Activated CD4-positive, alpha-beta T cell treated with anti-CD3 and anti-CD28 coated beads, Interleukin-2, amount 50 U/mL, for 1 hour (primary cell): ENCODE measurements at places on chromosomes 13 and 19.

GRCh38 chr19:27872370-27872769 is 1340.6 kb downstream of the UQCRFS1 start:
- DNase-seq, result no peak

DNA sequence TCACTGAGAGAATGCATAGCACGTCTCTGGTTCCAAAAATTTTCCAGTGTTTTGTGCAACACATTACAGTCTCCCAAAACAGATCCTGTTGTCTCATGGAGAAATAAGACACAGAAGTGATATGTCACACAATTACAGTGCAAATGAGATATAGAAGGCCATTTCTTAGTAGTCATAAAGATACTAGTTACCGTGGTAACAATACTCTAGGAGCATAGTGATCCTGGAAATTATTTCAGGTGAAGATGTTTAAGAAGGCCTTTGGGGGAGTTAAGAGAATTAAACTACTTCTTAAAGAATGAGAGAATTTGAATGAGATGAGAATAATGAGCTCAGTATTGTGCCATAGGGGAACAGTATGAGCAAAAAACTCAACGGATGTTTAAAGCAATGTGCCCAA is 628.0 kb upstream of the MIR17HG start:
- no peak for DNase-seq

DNA sequence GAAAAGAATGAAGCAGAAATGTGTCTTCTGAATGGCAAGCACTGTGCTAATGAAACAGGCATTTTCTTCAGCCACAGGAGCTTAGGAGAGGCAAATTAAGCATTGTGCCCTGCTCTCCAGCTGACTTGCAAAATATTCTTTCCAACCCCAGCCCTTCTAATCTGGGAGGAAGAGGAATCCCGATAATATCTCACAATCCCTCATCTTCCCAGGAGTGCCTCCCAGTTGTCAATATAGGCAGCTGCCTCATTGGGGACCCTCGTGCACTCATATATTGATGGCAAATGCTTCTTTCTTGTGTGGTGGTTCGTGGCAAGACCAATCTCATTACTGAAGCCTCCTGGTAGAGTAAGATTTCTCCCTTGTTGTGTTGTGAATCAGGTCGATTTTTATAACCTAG is 299.0 kb downstream of the COG6 start:
- DNase-seq, result no peak

- no peak for DNase-seq
Measured at GRCh38 chr13:20121159-20121525, 39.7 kb downstream of the GJA3 start.

DNA sequence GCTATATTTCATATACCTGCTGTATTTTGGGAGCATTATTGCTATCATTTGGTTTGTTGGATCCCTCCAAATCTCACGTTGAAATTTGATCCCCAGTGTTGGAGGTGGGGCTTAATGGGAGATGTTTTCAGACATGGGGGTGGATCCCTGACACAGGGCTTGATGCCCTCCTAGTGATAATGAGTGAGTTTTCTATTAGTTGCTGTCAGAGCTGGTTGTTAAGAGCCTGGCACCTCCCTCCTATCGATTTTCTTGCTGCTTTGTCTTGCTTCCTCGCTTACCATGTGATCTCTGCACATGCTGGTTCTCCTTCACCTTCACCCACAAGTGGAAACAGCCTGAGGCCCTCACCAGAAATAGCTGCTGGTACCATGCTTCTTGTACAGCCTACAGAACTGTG is 259.9 kb upstream of the STARD13 start:
- no peak for DNase-seq

DNA sequence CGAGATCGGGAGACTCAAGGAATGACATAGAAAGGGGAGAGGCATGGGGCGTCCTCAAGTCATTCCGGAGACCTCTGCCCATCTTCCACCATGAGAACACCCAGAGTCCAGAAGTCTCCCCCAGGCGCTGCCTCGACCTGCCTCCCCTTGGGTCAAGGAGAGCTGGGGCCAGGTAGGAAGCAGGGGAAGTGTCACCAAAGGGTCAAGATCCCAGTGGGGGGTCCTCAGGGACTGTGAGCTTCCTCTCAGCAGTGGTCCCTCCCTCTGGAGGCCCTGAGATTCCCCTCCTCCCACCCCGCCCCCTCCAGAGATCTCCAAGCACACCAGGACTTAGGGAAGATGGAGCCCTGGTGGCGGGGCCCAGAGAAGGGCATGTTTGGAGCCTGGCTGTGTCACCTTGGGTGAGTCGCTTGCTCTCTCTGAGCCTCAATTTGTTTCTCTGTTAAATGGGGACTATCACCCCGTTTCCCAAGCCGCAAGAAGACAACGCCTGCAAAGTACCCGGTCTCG is 919 bp downstream of the DACT3 start:
- DNase-seq, result no peak

GRCh38 chr19:29171525-29171924 is 41.4 kb downstream of the UQCRFS1 start:
- DNase-seq, result no peak

- DNase-seq, result no peak
Measured at GRCh38 chr19:52742516-52742915, 7.7 kb upstream of the ZNF611 start.

DNA sequence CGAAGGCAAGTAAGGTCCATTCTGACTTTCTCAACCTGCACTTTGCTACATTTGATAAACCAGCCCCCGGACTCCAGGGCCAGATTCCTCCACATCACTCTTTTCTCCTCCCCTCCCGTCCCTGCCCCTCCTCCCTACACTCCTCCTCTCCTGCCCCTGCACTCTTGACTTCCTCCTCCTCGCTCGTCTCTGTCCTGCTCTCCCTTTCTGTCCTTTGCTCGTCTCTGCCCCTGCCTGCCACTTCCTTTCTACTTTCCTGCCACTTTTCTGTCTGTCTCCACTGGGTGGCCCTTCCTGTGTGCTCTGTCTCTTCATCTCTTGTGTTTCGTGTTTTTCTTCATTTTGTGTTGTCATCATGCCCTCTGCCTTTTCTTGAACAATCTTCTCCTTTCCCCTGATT is 7.0 kb downstream of the U2AF2 start:
- no peak for DNase-seq

- DNase-seq, result no peak
Measured at GRCh38 chr13:37878921-37879320, 9.3 kb upstream of the TRPC4 start.

GRCh38 chr19:55358943-55359908 is 3.8 kb downstream of the GARIN5B start:
- DNase-seq, result no peak

DNA sequence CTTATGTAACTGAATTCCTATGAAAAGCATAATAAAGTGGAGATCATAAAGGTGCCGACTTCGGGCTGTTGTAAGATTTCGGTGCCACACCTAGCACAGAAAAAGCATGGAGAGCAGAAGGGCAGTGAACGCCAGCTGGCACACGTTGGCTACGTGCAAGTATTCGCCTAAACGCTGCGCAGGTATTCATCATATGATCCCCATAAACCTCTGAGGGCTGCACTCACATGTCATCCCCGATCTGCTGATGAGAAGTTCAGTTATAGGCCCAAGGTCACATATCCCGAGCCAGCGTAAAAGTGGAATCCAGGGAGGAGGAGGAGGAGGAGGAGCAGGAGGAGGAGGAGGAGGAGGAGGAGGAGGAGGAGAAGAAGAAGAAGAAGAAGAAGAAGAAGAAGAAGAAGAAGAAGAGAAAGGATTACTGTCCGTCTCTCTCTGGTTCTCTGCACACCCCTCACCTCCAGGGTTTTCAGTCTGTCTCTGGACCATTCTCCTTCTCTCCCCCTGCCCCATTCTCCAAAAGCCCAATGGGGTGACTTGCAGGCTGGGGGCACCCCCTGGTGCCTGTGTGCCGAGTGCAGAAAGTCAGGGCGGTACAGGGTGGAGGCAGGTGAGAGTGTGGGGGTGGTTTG is 18.6 kb upstream of the CYP2S1 start:
- no peak for DNase-seq

DNA sequence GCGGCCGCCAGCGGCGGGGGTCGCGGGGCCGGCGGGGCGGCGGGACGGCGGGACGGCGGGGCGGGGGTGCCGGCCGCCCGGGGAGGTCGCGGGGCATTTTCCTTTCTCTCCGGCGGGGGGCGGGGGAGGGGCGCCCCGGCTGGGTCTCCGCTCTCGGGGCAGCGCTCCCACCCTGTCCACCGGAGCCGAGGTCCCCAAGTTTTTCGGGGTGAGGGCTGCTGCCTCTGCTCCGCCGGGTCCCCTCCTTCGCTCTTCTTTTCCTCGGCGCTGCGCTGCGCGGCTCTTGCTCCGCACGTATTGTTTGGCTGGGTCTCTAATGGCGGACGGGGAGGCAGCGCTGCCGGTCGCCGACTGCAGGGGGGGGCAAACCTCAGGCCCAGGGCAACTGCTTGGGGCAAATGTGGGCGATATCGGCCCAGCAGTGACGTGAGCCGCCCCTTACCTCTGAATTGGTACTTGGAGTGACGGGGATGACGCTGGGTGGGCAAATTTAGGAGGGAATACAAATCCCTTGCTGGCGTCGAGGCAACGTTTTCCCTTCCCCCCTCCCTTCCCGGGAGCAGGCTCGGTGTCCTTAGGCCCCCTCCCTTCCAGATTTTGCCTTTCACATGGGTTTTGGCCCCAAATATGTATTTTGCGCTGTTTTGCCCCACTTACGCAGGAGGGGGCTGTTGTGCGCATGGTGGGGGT is 759 bp downstream of the ZMYM2 start:
- DNase-seq, result peak; percentile 69

DNA sequence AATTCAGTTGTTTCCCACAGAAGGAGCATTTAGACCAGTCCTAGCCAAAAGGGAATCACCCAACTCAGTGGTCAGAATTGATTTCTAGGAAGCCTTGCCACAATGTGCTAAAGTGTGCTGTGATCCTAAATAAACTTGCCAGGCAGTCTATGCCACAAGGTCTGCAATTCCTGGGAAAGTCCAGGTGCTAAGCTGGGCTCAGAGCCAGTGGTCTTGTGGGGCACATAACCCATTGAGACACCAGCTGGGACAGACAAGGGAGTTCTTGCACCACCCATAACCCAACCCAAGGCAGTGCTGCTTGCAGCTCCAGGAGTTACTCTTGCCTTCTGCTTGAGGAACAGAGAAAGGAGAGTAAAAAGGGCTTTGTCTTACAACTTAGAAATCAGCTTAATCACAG is 489.5 kb upstream of the SPRY2 start:
- DNase-seq, result no peak
